ENCODE measurements at places on chromosomes 4 and X. TPM values are rescaled to one million over a fixed set of nuclear protein-coding genes. Genes with fewer than 3 reads are reported as not detected.

Gene KLHL15
- total RNA-seq, result 9.3 TPM

Gene IDS
- 114 TPM for total RNA-seq

DNA sequence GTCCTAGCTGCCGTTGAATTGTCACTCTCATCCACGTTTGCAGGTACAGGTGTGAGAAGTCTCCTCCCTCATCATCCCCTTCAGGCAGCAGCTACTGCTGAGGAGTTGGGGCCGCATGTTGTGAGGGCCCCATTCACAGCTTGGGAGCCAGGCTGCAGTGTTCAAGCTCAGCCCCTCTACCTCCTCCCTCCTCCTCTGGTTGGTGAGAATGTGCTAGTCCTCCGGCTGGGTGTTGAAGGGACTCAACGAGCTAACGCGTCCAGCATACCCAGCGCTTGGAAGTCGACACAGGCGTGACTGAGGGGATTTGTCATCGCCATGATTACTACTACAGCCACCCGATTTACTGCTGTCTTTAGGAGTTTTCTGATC lies 82.0 kb upstream of the PSAPL1 start:
- DNase-seq, result no peak

GRCh38 chrX:38006291-38006690 lies at the start of gene SYTL5:
TSS of gene SYTL5 (plus strand) at chrX:38006553. CDS start at chrX:38033890, 27,337 bp downstream.
- no peak for DNase-seq

DNA sequence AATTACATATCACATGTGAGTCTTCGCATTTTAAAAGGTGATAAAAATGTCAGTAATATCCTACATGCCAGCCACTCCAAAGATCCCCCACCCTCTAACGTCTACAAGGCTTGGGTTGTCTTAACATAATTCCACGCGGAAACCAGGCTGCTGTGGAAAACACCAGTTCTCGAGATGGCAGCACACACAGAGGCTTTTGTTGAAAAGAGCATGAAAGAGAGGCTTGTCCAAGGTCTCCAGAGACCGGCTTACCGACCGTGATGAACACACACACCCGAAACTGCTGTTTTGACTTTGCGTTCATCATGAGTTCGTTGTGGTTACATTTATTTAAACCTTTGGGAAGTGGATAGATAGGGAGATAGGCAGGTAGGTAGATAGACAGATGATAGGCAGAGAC lies 87.9 kb downstream of the CRLF2 start:
- DNase-seq, result no peak

DNA sequence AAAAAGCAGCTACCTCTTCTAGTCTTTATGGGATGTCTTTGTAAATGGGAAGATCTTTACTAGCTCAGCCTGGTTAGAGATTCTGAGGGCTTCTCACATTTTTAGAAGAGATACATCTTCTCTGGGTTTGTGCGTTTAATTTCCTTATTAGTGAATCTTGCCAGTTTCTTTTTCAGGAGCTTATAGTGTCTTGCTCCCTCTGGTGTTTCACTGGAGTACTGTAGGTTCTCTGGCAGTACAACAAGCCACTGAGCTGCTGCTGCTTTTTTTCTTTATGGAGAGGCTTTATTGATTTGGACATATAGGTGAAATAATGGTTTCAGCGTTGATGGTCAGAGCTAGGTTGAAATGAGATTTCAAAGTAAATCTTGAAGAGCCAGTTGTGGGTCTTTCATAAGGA lies 82.9 kb downstream of the LAS1L start:
- DNase-seq, result no peak

DNA sequence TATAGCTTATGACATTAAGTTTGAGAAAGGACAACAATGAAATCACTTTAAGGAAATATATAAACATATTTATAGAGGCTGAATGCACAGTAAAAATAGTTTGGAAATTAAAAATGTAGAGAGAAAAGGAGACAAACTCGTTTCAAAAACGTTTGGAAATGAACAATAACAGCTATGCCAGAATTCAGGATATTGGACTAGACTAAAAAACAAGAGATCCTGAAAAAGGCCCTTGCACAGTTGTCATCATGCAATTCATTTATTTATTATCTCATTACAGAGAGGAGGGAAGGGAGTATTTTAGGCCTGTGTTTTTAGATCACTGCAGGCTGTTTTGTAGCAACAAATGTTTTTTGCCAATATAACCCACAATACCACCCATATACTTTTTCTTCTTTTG lies 527.2 kb downstream of the ADGRL3 start:
- DNase-seq, result no peak

GRCh38 chr4:24473309-24473721 lies 111.0 kb downstream of the DHX15 start:
- DNase-seq, result no peak

DNA sequence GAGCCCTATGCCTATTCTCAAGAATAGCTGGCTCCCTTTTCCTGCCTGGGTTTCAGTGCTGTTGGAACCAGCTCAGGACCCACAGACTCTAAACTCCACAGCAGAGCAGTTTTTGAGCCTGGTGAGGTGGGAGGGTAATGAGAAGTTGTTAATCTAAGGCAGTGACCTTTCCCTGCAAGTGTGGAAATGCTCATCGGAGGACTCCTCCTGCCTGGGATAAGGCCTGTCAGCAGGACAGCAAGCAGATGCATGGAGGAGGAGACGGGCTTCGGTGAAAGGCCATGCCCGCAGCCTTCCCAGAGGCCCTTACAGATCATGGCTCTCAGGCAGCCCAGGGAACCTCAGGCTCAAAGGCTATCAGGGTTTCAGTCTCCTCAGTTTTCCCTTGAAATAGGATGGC lies 70.0 kb upstream of the SHISA3 start:
- DNase-seq, result no peak

DNA sequence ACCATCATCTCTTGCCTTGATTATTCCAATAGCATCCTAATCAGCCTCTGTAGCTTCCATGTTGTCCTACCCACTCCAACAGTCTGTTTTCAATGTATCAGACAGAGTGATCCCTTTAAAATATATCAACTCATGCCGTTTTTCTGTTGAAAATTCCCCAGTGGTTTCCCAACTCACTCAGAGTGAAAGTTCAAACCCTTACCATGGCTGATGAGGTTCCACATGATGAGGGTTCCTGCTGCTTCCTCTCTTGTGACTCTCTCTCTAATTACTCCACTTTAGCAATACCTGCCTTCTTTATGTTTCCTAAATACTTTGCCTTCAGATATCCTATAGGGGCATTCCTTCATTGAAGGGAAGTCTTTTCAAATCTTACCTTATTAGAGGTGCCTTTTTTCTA lies 334.7 kb downstream of the PPP1R2C start:
- no peak for DNase-seq
